ENCODE measurements at places on chromosomes 2 and 18.

- no peak for DNase-seq
These were observed 66.4 kb downstream of the UBE2E3 start for GRCh38 chr2:181046833-181047232.

DNA sequence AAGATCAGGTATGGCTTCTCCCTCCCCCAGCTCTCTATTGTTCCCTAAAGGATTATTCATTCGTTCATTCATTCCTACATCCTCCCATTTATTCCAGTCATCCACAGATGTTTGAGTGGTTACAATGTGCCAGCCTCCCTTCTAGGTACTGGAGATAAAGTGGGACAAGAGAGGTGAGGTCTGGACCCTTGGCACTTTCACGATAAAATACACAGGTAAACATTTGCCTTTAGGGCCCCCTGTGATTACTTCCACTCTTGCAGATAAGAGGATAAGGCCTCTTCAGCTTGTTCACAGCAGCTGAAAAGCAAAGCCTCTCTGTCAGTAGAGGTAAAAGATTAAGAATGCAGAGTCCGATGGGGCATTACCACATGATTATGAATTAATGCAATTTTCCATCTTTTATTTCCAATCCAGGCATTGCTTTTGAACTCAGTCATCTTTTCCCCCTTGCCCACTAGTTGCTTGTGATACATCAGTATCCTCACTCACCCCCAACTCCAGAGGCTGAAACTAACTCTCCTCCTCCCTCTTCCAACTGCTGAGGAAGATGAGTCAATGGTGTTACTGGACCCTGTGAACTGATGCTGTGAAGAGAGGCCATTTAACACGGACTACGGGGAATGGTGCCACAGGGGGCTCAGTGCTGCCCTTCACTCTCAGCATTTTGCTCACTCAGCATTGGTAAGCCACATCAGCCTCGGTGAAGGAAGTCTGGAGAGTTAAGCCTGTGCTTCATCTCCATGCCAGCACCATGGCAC, 1.1 kb upstream of the DPP4 start:
- no peak for DNase-seq

- DNase-seq, result no peak
These were observed 41.6 kb downstream of the TBC1D8 start for GRCh38 chr2:101109451-101110118.

- no peak for DNase-seq
These were observed 20.3 kb upstream of the ASXL3 start for GRCh38 chr18:33557706-33558105.

DNA sequence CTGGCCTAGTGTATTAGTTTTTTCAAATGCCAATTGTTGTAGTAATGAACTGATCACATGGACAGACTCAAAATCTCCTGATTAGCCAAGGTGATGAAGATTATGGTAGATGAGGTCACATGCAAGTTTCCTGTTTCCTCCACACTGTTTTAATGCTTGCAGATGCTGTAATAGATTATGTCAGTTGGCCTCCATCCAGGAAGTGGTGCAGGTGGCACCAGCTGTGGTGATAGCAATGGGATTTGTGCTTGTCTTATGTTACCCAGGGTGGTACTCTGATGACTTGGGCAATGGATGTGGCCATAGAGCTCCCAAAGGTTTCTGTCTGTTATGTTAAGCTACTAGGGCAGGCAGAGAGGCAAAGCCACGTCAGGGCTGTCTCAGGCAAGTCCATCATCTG, 332.9 kb upstream of the DDX18 start:
- no peak for DNase-seq
